ENCODE measurements at places on chromosomes 3 and 15.

- DNase-seq = peak; percentile 40
These were observed 5.6 kb downstream of the TERC start for GRCh38 chr3:169759256-169759655.

GRCh38 chr3:113847247-113847646, 8.7 kb downstream of the GRAMD1C start:
- no peak for DNase-seq

GRCh38 chr3:50656417-50657195, 18.1 kb upstream of the DOCK3 start:
- DNase-seq = no peak

DNA sequence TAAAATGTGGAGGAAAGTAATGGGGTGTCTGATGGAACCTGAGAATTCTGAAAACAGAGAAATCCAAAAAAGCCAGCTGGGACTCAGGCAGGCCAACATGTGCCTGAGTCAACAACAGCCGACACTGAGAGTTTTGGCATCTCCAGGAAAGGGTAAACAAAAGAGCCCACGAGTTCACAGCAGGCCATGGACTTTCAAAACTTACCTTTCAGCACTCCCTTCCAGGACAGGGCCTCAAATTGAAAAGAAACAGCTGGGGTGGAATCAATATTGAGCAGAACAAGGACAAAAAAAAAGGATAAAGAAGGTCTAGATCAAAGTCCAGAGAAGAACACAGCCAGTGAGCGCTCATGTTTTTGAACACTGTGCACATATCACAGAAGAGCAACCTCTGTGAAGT, 735.4 kb upstream of the GRM7 start:
- DNase-seq = no peak

DNA sequence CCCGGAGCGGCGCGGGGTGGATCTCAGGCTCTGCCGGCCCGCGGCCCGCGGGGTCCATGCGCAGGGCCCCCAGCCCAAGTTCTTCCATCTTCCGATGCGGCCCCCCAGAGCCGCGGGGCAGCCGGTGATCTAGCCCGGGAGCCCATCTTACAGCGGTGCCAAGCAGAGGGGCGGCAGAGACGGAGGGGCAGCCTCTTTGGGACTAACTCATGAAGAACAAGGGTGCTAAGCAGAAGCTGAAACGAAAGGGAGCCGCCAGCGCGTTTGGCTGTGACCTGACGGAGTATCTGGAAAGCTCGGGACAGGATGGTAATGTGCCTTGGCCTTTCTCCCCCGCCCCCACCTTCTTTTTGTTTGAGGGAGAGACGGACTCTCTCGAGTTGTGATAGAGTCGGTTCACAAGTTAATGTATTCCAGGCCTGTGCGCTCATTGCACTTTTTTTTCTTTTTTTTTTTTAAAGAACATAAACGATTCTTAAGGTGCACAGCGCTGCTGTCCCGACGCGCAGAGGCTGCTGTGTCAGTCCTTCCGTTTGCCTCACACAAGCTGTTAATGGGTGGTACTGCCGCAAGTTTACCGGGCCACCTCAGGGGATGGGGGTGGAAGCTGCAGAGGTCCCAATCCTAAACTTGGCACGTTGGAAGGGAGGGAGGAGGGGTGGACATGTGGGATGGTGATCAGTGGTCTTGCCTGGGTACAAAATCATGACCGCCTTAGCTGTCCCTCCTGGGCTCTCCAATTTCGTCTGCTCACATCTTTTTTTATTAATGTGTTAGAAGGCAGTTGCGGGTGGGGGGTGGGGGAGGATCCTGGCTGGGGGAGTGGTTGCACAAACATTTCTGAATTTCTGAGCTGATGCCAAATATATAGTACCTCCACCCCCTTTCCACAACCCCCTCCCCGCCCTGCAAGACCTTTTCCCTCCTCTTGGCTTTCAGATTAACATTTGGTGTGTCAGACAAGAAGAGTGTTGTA, 801 bp downstream of the ARHGAP31 start:
- DNase-seq = peak; percentile 80

All from Daoy (cell line).